ENCODE measurements at places on chromosomes 4 and X.

DNA sequence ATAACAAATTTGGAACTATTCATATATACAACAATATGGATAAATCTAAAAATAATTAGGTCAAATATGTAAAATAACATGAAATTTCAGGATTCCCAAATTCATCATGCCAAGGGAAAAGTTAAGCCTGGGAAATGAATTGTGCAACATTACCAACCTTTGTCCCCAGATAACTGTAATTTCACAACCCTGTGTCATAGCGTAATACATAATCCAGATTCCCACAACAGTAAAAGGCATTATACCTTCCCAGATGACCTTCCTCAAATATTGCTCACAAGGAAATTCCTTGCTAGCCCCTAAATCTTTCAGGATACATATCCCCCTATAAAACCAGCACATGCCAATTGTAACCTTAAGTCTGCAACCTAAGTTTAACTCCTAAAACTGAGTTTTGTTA is 32.9 kb upstream of the RAB40A start:
- DNase-seq = no peak

- peak; percentile 18 for DNase-seq
Observed at GRCh38 chr4:45409536-45409935, 683.2 kb upstream of the GNPDA2 start.

DNA sequence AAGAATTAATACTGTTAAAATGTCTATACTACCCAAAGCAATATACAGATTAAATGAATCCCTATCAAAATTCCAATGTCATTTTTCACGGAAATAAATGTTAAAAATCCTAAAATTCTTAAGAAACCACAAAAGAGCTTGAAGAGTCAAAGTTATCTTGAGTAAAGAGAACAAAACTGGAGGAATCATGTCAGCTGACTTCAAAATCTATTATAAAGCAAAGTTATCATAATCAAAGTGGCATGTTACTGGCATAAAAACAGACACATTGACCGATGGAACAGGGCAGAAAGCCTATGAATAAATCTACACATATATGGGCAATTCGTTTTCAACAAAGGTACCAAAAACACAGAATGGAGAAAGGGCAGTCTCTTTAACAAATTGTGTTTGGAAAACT is 579.0 kb downstream of the INPP4B start:
- DNase-seq = no peak

DNA sequence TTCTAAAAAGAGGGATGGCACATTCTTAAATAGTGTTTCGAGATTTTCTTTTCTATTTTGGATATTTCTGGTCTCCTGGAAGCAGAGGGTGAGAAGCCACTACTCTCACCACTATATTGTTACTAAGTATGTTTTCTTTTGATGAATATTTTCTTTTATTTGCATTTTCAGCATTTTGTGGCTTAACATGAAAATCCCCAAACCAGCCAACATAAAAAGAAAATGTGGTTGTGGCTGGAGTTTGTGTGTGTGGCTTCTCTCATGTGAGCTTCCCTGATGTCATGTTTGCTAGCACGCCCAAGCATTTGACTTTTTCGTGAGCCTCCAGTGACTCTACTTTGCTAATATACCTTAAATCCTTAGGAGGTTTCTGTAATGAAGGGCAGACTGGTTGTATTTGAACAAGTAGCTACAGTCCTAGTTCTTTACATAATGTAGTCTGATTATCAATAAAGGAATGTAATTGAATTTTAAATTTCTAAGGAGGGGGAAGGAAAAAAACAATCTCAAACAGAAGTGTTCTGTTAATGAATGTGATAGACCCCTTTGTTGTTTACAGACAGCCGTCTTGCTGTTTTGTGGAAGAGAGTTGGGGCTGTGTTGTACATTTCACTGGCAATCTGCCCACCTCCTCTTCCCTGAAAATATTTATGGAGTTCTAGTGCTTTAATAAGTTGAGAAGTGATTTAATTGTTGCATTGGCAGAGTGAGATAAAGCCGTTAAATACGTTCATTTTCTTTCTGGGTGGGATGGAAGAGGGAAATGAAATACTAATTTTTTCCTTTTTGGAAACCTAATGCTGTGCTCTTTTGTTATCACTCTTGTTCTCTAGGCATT is 114.6 kb downstream of the ARHGAP10 start:
- DNase-seq = no peak

DNA sequence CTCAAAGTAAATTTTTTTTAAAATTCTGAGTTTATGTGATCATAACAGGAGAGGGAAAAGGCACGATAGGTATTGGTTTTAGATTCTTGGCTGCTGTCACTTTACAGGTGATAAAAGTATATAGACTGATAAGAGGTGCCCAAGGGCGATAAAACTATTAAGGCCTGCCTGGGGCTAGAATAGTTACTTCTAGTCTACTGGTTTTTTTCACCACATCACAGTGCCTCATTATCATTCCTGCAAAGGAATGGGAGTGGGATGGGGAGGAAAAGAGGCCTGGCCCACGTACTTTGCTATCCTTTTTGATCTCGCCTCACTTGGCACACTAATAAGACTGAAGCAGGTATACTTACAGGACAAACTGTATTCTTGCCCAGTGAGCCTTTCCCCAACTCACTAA is 46.6 kb downstream of the CXorf58 start:
- no peak for DNase-seq

DNA sequence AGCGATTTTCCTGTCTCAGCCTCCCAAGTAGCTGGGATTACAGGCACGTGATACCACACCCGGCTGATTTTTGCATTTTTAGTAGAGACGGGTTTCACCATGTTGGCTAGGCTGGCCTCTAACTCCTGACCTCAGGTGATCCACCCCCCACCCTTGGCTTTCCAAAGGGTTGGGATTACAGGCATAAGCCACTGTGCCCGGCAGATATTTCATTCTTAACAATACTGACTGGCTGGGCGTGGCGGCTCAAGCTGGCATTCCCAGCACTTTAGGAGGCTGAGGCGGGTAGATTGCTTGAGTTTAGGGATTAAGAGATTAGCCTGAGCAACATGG is 1.3 kb downstream of the PQBP1 start:
- DNase-seq = no peak

DNA sequence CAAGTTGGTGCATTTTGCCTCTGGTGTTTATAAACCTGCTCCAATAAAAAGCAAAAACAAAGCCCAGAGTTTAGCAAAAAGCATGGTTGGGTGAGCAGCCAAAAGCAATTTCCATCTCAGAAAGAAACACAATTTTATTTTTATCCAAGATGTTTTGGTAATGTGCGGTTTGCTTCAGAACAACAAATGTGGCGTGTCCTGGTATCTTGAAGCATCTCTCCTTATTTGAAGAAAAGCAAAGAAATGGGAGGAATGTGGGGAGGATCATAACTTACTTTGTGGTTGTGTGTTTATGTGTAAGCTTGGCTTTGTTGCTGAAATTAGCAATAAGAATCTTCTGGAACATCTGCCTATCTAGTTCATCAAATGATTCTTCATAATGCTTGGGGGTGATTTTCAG is 88.3 kb upstream of the DDX3X start:
- no peak for DNase-seq

DNA sequence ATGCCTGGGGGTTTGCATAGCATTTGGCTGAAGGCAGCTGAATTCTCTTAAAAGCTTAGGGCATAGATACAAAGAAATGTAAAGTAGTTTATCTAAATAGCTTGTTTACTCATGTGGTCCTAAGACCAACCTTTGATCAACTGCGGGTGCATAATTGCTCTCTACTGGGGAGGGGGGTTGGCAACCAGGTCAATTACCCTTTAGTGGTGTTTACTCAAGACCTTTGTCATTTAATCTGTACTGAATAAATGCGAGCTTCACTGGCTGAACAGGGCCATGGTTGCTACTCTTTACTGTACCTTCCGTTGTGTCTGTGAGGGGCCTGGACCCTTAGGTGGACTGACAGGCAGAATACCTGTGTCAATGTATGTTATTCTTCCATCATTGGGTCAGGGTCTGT is 102.7 kb upstream of the FAM9C start:
- no peak for DNase-seq

DNA sequence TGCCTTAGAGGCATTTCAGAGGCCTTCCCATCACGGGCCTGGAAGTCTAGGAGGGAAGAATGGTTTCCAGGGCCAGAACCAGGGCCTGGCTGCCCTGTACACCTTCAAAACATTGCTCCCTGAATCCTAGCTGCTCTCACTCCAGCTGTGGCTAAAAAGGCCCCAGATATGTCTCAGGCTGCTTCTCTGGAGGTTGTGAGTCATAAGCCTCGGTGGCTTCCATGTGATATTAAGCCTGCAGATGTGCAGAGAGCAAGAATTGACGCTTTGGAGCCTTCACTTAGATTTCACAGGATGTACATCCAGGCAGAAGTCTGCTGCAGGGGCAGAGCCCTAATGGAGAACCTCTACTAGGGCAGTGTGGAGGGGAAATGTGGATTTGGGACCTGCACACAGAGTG is 502.5 kb downstream of the GRXCR1 start:
- DNase-seq = no peak

DNA sequence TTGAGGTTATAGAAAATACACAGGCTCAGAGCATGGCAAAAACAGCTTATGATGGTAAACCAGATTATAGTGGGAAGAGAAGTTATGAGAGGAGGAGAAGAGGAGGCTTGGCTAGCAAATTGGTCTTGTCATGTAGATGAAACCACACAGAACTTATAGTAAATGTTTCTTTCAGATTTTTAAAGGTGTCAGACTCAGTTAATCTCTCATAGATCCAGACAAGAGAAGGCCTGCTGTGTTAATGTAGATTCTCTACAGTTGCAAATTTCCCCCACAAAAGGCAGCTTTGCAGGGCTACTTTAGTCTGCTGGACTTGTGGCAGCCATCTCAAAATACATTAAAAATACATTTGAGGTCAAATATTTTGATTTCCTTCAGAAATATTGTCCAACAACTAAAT is 1731.7 kb downstream of the ARAP2 start:
- no peak for DNase-seq

DNA sequence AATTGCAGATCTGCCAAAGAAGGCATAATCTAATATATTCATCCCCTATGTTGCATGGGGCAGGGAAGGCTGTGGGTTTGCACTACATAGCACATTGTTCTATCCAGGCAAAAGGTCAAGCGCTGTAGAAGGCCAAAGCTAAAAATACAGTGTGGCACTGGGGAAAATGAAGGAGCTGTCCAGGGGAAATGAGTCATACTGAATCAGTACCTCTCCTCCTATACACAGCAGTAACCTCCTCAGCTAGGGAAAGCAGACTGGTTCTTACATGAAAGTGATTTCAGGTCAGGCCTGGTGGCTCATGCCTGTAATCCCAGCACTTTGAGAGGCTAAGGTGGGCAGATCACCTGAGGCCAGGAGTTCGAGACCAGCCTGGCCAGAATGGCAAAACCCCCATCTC is 31.0 kb upstream of the SLC25A4 start:
- DNase-seq = no peak

DNA sequence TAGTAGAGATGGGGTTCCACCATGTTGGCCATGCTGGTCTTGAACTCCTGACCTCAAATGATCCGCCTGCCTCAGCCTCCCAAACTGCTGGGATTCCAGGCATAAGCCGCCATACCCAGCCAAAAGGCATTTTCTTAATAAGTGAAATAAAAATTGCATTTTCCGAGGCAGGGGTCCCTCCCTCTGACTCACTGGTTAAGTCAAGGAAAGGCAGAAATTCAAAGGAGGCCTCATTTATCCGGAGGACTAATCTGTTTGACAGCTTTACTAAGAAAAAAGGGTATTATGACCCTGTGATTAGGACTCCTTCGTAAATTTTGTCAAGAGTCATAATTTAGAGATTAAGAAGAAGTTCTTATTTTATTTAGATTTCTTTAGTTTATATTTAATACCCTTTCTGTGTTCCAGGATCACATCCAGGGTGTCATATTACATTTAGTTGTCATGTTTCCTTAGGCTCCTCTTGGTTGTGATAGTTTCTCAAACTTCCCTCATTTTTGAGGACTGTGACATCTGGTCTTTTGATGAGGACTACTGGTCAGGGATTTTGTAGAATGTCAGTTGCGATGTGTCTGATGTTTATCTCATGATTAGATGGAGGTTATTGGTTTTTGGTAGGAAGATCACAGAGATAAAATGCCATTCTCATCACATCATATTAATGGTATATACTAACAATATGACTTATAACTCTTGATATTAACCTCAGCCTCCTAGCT is 753.7 kb upstream of the AMOT start:
- DNase-seq = no peak

DNA sequence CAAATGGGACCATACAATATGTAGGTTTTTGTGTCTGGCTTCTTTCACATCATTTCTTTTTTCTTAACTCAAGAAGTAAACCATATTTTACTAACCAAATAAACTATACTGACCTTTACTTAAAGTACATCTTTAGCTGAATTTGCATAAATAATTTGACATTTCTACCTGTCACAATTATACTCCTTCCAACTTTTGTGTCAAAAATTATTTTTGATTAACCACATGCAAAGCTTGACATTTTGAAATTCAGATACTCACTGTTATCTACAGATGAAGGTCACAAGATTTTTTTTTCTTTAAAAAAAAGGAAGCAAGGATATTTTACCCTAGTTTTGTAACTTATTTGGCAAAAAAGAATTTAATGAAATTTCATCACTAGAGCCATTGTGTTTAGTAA is 12.0 kb upstream of the RAB9A start:
- no peak for DNase-seq

DNA sequence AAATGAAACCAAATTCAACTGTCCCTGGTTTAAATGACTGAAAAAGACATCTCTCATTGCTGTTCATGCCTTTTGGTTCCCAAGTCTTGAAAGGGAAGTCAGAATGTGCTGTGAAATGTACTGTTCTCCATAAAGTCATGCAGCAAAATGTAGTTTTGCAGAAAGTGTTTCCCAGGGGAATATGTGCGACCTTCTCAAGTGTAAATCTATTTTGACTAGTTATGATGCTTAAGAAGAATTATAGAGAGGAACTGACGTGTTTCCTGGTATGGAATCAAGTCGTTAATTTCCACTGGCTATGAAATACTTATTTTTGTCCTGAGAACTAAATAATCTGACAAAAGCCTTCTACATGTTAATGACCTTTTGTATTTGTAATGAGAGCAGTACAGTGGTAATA is 223.1 kb downstream of the CLCN4 start:
- no peak for DNase-seq

GRCh38 chrX:20144491-20144890 is 2.9 kb upstream of the EIF1AX start:
- no peak for DNase-seq
